ENCODE measurements at places on chromosomes 5 and 9.

GRCh38 chr9:137391411-137391754, 31.6 kb downstream of the EXD3 start:
- DNase-seq = no peak

DNA sequence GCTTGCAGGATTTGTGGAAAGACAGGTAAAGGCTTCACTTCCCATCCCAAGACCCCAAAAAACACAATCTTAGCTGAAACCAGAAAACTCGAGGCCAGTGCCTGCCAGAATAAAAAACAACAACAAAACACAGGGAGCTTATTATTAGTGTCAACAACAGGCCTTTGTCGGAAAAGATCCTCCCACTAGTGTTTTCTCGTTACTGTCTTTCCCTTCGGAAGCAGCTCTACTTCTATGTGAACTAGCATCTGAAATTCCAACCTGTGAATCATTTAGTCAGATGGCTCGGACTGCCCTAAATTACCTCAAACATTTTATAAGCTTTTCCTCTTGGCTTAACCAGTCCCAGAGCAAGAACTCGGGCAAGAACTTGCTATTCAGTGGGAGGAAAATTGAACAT, 122.2 kb upstream of the GNA14 start:
- no peak for DNase-seq

GRCh38 chr9:89866701-89867100, 261.9 kb downstream of the GADD45G start:
- DNase-seq = no peak

- no peak for DNase-seq
Observed at GRCh38 chr5:148209151-148209770, 6.4 kb downstream of the SPINK6 start.

GRCh38 chr9:82031538-82032280, 43.1 kb downstream of the SPATA31D1 start:
- DNase-seq = no peak

DNA sequence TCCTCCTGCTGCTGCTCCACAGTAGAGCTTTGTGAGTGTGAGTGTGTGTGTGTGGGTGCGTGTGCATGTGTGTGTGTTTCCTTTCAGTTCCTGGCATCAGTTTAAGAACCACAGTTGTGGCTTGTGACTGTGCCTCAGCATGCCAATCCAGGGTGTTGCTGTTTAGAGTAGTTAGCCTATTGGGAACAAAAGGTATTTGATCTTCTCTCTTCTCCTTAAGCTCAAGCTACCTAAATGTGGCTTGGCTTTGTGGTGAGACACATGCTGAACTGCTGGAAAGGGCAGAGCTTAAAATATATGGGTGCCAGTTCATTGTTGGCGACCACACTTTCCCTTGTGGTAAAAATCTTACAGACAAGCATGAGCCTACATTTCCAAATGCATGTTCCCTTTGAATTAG, 116.6 kb upstream of the BNC2 start:
- no peak for DNase-seq

- no peak for DNase-seq
Observed at GRCh38 chr5:135243556-135244285, 155.3 kb downstream of the MACROH2A1 start.

DNA sequence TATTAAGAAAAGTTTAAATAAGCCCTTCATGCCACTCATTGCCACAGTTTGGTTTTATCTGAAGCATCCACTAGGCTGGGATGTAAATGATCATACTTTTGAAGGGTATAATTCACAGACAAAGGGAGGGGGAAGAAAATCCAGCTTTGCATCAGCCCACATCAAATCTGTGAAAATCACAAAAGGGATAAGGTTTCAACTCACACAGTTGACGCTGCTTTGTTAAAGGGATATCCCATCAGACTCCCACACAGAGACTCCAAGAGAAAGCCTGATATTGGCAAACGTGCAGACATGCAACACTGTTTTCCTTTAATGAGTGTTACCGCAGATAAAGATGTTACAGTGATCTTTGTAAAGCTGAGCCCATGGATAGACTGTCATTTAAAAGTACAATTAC, 602.9 kb downstream of the TLE1 start:
- DNase-seq = no peak

DNA sequence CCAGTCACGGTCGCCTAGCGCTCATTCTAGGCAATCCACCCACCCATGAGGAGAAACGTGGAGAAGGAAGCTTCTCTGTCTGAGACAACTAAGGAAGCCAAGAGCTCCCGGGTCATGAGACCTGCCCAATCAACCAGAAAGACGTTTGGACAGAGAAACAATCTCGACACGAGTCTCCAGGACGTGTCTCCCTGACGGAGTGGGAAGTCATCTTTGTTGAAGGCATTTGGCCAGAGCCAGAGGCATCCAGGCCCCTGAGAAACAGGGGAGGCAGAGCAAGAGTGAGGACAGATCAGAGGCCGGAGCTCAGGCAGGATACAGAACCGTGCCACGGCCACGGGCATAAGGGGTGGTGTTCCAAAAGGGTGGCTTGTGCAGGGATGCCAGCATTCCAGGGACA, 479.0 kb downstream of the SPATA31A7 start:
- DNase-seq = no peak

DNA sequence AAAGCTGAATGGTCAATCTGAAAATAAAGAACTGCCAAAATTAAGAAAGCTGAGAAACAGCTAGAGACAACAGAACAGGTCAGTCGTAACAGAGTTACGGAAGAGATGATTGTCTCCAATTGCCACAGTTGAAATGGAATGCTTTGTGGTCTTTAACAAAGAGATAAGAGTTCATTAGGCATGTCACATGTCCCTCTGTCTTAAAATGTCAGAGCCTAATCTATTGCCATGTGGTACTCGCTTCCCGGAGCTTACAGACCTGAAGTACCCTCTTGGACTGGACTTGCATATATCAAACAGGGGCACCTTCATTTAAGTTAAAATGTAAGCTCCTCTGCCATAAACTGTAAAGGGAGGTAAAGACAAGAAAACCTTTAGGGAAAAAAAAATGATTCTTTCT, 19.7 kb downstream of the TTC39B start:
- DNase-seq = no peak

- no peak for DNase-seq
Observed at GRCh38 chr5:170306381-170306831, 8.8 kb upstream of the LCP2 start.

DNA sequence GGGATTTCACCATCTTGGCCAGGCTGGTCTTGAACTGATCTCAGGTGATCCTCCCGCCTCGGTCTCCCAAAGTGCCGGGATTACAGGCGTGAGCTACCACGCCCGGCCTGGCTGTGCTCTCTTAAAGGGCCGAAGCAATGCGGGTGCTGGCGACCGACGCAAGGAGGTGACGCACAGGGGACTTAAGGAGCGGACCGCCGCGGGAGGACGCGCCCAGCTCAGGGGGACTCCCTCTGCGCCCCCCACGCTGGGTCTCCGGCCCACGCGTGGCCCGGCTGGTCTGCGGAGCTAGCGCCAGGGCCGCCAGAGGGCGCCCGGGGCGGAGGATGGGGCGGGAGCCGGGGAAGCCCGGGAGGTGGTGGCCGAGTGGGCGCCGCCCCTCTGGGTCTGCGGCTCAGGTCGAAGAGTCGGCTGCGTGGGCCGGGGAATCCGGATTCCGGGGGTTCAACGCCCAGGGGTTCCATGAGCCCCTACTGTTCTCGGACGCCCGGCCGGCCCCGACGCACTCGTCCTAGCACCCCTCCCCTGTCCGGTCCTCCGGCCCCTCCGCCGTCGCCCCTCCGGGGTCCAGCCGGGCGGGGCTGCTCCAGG, 502 bp upstream of the CERCAM start:
- DNase-seq = no peak

- no peak for DNase-seq
Observed at GRCh38 chr9:135613946-135614805, 25.2 kb downstream of the GLT6D1 start.

DNA sequence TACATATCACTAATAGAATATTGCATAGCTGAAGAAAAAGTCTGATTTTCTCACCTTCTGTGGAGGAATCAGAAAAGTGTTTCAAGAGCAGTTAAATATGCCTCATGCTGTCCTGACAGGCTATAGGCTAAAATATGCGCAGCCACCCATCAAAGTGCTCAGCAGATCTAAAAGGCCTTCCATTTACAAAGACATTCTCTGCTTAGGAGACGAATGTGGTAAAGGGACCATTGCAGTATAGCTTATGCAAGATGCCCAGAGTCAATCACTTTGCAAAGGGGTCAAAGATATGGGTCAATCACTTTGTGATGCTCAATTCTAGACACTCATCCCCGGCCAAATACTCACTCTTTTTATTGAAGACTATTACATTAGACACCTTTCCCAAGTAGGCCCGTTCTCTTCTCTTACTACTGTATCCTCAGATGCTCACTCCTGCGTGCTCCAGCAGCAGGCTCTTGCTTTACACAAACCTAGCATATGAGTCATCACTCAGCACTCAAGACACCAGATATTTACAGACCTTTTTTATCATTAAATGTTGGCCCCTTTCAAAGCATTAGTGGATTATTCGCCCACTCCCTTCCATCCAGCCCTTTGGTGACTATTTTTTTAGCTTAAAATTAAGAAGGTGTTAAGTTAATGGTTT, 568.2 kb upstream of the CDH18 start:
- no peak for DNase-seq

DNA sequence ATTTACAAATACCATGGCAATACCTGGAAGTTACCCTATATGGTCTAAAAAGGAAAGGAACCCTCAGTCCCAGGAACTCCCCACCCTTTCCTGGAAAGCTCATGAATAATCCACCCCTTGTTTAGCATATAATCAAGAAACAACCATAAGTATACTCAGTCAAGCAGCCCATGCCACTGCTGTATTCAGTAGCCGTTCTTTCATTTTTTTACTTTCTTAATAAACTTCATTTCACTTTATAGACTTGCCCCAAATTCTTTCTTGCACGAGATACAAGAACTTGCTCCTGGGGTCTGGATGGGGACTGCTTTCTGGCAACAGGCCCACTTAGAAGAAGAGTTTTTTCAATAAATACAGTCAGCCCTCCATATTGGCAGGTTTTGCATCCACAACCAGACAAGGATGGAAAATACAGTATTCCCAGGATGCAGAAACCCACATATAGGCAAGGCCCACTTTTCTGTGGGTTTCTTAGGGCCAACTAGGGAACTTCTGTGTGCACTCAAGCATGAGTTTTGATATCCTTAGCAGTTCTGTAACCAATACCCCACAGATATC, 2.8 kb upstream of the TBCA start:
- no peak for DNase-seq

DNA sequence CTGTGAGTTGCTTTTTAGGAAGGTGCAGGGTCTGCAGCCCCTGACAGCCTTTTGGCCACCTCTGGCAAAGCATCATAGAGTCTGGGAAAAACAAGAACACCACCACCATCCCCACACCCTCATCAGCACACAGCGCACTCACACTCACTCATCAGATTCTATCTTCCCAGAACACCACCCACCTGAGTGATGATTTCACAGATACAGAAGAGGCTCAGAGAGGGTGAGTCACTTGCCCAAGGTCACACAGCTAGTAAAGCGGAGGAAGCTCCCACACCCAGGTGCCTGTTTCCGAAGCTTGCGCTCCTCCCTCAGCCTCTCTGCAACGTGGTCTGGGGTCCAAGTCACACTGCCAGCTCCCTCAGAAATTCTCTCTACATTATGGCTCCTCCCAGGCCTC, 41.8 kb upstream of the HRH2 start:
- DNase-seq = no peak

DNA sequence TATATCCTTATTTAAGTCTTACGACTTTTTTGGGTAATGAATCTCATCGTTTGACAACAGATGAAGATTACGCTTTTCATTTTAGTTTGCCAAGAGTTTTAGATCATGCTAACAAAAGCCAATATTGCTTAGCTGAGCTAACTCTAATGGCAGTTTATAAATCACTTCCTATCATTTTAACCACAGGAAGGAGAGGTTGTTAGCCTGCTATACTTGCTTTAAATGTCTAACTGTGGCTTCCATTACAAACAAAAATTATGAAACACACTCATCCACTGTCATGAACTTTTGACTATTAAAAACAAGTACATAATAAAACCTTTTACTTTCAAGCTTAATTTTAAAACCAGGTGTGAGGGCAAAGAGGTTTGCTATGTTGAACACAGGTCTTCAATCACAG, 53.7 kb upstream of the ANKH start:
- DNase-seq = no peak

DNA sequence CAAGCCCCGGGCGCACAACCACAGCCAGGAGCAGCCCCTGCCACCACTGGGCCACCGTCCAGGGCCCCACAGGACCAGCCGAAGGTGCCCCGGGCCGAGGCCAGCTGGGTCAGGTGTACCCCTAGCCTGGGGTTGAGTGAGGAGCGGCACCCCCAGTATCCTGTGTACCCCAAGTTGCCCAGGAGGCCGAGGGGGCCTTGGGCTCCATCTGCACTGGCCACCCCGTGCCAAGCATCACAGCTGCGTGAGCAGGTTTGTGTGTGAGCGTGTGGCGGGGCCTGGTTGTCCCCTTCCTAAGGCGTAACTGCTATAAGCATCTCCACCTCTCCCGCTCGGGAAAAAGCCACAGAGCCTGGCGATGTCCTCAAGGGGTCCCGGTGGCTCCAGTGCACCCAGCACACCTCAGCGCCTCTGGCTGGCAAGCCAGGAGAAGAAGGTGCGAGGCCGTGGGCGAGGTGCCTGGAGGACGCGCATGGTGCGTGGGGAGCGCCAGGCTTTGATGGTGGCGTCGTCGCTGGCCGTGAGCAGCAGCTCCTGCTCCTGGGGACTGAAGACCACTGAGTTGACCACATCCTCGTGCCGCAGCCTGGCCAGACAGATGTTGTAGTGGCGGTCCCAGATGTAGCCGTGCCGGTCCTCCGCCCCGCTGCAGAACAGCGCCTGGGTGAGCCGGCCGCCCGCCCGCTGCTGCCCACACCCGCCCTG, 3.9 kb downstream of the FBXW5 start:
- no peak for DNase-seq

- DNase-seq = no peak
Observed at GRCh38 chr5:107484281-107484680, 186.5 kb downstream of the EFNA5 start.

- DNase-seq = no peak
Observed at GRCh38 chr5:176629853-176630680, at the start of the genes EIF4E1B and SNCB. Gene EIF4E1B, plus strand, starts transcription at chr5:176630675. Its CDS starts 12,113 bp downstream, at chr5:176642788. Gene SNCB, minus strand, starts transcription at chr5:176630534. Its CDS starts 880 bp downstream, at chr5:176629654.

DNA sequence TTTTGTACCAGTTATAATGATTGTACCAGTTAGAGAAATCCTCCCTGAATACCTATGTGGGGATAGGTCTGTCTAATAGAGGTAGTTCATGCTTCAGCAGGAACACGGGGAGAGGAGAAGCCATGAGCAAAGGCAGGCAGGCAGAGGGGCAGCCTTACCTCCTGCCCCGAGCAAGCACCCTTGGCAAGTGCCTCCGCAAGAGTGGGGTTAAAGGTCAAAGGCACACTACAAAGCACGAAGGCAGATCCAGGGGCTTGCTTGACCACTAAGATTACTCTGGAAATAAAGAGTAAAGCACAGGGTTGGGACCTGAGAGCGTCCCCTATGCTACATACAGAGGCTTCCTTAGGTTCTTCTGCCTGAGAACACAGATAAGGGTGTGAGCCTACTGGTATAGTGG, 100.9 kb downstream of the SEMA6A start:
- no peak for DNase-seq

DNA sequence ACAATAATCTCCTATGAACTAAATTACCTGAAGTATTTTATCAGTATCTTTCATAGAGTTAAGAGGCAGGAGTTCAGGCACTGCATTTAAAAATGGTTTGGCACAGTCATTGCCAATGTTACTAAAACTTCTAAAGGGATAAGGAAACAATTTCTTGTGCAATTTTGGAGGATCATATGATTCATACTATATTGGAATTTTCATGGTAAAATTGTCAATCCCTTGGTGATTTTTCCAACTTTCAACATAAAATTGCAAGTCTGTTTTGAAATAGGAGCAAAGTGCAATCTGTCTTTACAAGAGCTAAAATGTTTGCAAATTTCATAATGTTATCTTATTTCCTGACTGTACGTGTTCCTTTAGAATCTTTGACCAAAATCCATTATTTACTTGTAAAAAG, 211.1 kb downstream of the DMRTA1 start:
- no peak for DNase-seq

- DNase-seq = no peak
Observed at GRCh38 chr5:54959673-54960418, 25.5 kb downstream of the ESM1 start.
